GM23338 (cell line): ENCODE measurements at places on chromosomes 13 and 19.

GRCh38 chr13:49585220-49586157, at the start of gene RCBTB1:
RCBTB1 (minus strand) TSS chr13:49585558; CDS start chr13:49567279, 18,279 bp downstream.
- peak; percentile 86 for DNase-seq

DNA sequence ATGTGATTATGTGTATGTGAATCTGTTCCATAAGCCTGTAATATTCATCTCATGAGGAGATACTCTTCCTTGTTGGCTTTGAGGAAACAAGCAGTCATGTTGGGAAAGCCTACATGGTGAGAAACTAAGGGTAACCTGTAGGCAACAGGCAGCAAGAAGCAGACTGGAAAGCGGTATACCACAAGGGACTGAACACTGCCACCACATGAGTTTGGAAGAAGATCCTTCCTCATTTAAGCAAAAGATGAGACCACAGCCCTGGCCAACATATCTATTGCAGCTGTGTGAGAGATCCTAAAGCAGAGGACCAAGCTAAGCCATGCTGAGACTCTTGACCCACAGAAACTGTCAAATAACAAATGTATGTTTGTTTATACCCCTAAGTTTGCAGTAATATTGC, 134.8 kb downstream of the B3GLCT start:
- no peak for DNase-seq

DNA sequence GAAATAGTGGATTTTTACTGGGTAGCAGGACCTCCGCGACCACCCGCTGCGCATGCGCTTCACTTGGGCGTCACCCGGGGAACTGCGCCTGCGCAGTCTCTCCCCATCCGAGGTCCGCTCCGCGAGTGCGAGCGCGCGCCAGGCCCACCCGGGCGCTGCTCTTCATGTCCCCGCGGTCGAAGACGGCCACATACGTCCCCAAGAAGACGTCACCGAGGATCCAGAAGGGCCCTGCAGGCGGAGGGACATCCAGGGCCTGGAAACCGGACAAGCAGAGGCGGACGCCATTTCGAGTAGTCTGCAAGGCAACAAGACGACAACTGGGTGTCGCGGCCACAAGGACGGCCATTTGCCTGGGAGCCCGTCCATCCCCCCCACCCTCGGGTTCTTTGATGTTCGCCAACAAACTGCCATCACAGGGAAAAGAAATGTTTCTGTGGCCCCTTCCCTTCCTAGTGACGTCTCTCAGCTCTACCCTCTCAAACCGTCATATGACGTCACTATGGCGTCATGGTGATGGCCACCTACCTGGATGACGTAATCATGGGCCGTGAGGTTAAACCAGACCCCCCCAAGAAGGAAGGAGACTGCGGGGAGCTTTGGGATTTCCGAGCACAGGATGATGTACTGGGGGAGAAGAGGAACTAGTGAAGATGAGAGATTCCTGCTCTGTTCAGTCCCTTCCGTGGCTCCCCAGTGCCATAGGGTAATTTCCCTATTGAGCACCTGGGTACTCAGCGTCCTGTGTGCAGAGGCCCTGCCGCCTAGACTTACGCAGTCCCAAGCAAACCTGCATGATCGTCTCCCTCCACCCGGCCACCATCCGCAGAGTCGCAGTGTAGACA, 6.7 kb downstream of the NAPSA start:
- DNase-seq, result no peak

DNA sequence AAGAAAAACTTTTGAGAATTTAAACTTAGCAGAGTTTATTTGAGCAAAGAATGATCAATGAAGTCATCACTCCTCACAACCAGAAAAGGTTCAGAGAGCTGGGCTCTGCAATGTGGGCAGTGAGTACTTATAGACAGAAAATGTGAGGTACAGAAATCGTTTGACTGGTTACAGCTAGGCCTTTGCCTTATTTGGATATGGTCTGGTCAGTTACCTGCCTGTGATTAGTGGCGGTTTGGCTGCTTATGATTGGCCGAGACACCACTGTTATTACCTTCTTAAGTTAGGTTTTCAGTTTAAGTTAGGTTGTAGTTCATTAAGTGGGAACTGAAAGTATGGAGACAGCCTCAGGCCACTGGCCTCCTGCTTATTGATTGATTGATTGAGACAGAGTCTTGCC, 66.3 kb downstream of the DNAJC3 start:
- DNase-seq, result no peak

GRCh38 chr19:34382471-34382870, 17.5 kb downstream of the GPI start:
- DNase-seq, result no peak
